ENCODE measurements at places on chromosomes 1 and 21.

- H3K36me3 ChIP-seq, result no peaks in the 10 kb centered on the region
- DNase-seq, result no peak
- no peak overlapping the region for H3K27ac ChIP-seq
- peaks cover 5% of the 10 kb centered on the region for H3K27me3 ChIP-seq
- no peak overlapping the region for H3K4me3 ChIP-seq
These were observed 186.9 kb downstream of the RRAGC start for GRCh38 chr1:38672692-38673091.

- H3K27ac ChIP-seq, result peak overlapping the region; percentile 9
- DNase-seq, result peak; percentile 43
- H3K36me3 ChIP-seq, result peaks cover 68% of the 10 kb centered on the region
- H3K4me3 ChIP-seq, result no peak overlapping the region
- H3K27me3 ChIP-seq, result no peaks in the 10 kb centered on the region
These were observed 34.8 kb downstream of the WDR4 start for GRCh38 chr21:42844411-42845113.

GRCh38 chr1:151990856-151991198 lies 2.8 kb downstream of the S100A10 start:
- H3K27ac ChIP-seq, result no peak overlapping the region
- H3K4me1 ChIP-seq, result peaks cover 16% of the 10 kb centered on the region
- H3K36me3 ChIP-seq, result no peaks in the 10 kb centered on the region
- no peak overlapping the region for H3K4me3 ChIP-seq
- H3K27me3 ChIP-seq, result peaks cover 51% of the 10 kb centered on the region
- no peak for DNase-seq

DNA sequence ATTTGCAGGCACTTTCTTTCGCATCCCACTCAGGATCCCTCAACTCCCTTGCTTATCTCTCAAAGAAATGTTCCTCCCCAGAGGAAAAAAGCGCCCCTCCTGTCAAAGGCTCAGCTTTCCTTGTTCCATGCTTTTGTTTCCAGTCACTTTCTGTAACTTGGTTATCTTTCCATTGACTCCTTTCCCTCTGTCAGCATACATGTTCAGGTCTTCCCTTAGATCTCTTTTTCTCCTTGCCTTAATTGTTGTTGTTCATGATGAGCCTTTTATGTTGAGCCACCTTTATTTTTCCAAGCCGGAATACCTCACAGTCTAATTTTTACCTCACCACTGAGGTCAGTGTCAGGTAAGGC lies 46.5 kb upstream of the PODN start:
- H3K27ac ChIP-seq, result no peak overlapping the region
- no peaks in the 10 kb centered on the region for H3K27me3 ChIP-seq
- peaks cover 17% of the 10 kb centered on the region for H3K4me1 ChIP-seq
- H3K36me3 ChIP-seq, result peaks cover 21% of the 10 kb centered on the region

GRCh38 chr1:214739621-214740238 lies 136.7 kb downstream of the CENPF start:
- no peaks in the 10 kb centered on the region for H3K27me3 ChIP-seq
- no peak overlapping the region for H3K4me3 ChIP-seq
- no peak overlapping the region for H3K27ac ChIP-seq
- no peaks in the 10 kb centered on the region for H3K4me1 ChIP-seq
- no peak for DNase-seq

- no peaks in the 10 kb centered on the region for H3K36me3 ChIP-seq
- no peak overlapping the region for H3K27ac ChIP-seq
- no peak overlapping the region for H3K4me3 ChIP-seq
- no peaks in the 10 kb centered on the region for H3K27me3 ChIP-seq
- DNase-seq, result no peak
These were observed 369.1 kb downstream of the S1PR1 start for GRCh38 chr1:101605878-101606277.

- H3K4me1 ChIP-seq, result peaks cover 11% of the 10 kb centered on the region
- no peak overlapping the region for H3K4me3 ChIP-seq
- no peaks in the 10 kb centered on the region for H3K27me3 ChIP-seq
- DNase-seq, result peak; percentile 52
These were observed 133.8 kb upstream of the C1orf105 start for GRCh38 chr1:172286629-172287076.

Data from psoas muscle (tissue), 8 donors.